NCI-H1930 (cell line): ENCODE measurements at places on chromosomes 3 and 15.

DNA sequence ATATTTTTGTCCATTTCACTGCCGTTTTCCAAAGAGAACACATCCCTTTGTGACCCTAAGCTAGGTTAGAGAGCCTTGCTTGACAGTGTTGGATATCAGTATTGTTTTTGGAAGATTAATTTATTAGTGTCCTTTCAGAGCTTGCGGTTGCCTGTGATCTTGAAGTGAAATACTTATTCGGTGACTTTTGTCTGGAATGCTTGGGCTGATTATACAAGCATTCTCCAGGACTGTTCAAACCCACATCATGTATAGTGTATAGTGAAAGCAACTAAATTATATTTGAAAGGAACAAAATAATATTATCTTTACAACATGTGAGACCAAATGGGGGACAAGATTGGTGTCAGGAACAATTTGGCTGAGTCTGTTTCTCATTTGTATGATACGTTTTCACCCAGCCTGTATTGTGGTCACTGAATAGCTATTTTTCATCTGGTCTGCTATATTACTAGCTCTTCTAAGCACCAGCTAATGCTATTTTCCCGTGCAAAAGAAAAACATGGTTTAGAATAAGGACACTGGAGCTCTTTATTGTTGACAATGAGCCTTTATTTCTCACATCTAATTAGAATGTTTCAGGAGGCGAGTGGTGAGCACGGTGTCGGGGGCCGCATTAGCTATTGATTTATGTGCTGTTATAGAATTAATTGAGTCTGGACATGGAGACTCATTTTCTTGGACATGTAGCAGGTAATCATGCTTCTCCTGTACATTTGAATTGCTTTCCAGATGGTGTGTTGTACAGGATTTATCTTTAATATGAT lies 158.1 kb downstream of the APBA2 start:
- DNase-seq, result no peak

DNA sequence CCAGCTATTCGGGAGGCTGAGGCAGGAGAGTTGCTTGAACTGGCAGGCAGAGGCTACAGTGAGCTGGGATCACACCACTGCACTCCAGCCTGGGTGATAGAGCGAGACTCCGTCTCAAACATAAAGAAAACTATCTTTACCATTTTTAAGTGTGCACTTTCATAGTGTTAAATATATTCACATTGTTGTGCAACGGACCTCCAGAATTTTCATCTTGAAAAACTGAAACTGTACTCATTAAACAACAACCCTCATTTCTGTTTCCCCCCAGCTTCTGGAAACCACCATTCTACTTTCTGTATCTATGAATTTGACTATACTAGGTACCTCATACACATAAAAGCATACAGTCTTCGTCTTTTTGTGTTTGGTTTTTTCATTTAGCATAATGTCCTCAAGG lies 375.1 kb downstream of the SHQ1 start:
- DNase-seq, result no peak

GRCh38 chr3:15791525-15791924 lies 6.3 kb downstream of the ANKRD28 start:
- DNase-seq, result no peak

DNA sequence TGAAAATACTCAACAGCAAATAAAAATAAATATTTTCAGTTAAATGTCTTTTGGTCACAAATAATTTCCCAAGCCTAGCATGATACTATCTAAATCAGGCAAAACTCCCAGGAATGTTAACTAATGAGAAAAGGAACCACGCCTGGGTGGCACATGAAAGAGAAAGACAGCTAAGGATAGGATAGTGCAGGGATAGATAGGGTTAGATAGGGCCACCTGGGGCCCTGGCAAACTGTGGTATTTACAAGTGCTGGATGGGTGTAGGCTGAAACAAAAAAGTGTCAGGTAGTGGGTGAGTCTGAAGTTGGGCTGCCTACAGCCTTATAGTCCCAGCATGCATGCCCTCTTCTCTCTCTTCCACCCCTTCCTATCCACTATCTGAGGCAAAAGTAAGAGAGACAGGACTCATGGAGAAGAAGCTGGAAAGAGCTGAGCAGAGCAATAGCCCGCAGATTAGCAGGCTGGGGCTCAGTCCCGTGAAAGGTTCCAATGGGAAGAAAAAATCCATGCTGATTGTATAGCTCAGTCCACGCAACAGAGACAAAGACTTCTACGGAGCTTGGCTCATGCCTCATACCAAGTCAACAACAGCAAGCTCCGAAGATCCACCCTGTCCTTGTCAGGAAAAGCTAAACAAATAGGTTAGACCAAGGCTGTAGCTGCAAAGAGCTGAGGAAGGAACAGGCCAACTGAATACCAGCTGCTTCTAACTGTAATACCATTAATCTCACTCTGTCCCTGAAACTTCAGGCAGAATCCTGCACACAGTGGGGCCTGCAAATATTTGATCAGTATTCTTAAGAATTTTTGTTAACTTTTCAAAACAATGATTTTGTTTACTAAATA lies 342.1 kb upstream of the ATP11B start:
- DNase-seq, result no peak

- no peak for DNase-seq
These were observed 337.5 kb upstream of the LMCD1 start for GRCh38 chr3:8164145-8164544.

GRCh38 chr3:50737193-50737905 lies 62.6 kb downstream of the DOCK3 start:
- DNase-seq, result no peak

DNA sequence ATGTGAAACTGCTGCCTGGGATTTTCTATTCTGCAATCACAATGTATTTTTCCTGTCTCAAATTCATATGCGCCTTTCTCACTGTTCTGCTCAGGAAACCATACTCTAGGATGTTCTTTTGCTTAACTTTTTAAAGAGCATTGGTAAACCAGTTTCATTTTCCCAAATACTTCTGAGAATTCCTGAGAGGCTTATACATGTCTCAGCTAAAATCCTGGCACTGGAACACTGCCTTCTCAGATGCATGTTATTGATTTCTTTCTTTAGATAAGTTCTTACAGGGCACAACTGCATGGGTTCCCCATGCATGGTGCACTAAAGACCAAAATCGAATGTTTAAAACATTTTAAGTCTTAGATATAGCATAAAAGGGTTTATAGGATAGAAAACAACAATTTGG lies 178.3 kb upstream of the PLSCR5 start:
- no peak for DNase-seq

GRCh38 chr3:58617338-58617761 lies 40.2 kb upstream of the FAM107A start:
- DNase-seq, result no peak

DNA sequence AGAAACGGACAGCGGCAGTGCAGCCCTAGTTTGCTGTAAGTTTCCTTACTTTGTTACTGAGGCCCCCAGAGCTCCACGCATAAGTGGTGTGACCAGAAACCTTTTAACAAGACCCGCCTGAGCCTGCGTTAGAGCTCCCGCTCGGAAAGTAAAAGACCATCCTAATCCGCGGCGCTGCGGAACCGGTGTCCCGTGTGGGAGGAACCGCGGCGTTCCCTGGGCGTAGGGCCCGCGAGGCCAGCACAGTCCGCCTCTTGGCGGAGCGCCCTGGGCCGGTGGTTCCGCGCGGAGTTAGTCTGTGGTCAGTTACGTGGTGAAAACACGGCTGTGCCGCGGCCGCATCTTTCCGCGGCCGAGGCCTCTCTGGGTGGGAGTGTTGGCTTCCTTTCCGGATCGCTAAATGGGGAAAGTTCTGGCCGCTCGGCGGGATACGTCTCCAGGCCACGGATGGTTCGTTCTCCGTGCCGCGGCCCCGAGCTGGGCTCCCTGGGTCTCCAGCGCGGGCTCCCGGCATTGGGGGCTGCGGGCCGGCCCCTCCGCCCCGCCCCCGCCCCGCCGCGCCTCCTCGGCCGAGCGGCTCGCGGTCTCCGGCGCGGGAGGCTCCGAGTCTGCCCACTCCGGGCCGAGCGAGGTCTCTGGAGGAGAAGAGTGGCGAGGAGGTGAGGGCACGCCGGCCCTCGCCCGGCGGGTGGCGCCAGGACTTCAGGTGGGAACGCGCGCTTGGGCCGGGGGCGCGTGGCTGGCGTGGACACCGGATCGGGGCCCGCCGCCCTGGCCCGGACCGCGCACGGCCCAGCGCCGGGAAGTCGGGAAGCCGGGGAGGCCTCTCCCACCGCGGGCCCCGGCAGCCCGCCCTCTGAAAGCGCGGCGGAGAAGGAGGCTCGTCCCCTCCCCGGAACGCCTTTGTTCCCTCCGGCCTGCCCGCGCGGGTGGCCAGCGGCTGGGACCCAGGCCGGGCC lies 754 bp downstream of the B3GNT5 start:
- DNase-seq, result peak; percentile 43

GRCh38 chr15:74809242-74809641 lies 3.4 kb upstream of the LMAN1L start:
- no peak for DNase-seq

DNA sequence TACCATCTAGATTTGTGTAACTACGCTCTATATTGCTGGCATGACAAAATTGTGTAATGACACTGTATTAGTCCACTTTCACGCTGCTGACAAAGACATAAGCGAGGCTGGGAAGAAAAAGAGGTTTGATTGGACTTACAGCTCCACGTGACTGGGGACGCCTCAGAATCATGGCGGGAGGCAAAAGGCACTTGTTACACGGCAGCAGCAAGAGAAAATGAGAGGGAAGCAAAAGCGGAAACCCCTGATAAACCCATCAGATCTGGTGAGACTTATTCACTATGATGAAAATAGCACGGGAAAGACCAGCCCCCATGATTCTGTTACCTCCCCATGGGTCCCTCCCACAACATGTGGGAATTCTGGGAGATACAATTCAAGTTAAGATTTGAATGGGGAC lies 905.7 kb downstream of the DIPK2A start:
- DNase-seq, result no peak

GRCh38 chr3:133383175-133383574 lies 16.7 kb upstream of the BFSP2 start:
- no peak for DNase-seq

- no peak for DNase-seq
These were observed 215.8 kb upstream of the CNTN6 start for GRCh38 chr3:877001-877400.

DNA sequence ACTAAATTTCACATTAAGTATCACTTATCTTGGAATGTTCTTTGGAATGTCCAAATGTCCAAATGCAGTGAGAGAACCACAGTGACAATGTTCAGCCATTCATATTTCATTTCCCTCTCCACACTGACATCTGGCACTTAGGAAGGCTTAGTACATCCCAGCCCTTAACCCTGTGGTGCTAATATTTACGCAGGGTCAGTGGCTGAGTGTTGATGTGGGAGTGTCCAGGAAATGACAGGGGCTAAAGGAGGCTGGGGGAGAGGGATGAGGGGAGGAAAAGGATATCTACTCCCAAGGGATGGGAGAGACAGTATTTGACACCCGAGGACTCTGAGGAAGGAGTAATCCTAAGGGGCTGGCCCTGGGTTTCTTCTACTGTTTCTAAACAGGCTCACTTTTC lies 14.1 kb upstream of the CCR4 start:
- DNase-seq, result no peak

- DNase-seq, result no peak
These were observed 65.0 kb upstream of the IQSEC1 start for GRCh38 chr3:13137941-13138832.
